ENCODE measurements at places on chromosomes 5 and 9.

- no peak for DNase-seq
Measured at GRCh38 chr9:119313846-119314245, 55.4 kb downstream of the BRINP1 start.

GRCh38 chr9:129343424-129344375 is 165.6 kb upstream of the IER5L start:
- no peak for DNase-seq

DNA sequence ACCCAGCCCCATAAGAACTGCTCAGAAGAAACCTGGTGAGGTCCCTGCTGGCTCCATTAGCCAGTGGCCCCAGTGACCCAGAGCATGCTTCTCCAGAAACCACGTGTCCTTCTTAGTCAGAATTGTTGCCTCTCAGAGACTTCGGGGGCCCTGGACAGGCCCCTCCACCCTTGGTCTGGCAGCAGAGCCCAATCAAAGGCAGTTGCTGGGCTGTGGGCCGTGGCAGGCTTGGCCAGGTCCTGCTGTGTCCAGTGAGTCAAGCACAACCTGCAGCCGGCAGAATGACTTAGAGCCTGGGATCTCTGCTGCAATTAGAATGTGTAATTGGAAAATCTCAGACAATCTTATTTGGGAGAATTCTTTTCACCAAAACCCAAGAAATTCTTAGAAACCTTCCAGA is 502.0 kb upstream of the KLF4 start:
- DNase-seq: no peak

DNA sequence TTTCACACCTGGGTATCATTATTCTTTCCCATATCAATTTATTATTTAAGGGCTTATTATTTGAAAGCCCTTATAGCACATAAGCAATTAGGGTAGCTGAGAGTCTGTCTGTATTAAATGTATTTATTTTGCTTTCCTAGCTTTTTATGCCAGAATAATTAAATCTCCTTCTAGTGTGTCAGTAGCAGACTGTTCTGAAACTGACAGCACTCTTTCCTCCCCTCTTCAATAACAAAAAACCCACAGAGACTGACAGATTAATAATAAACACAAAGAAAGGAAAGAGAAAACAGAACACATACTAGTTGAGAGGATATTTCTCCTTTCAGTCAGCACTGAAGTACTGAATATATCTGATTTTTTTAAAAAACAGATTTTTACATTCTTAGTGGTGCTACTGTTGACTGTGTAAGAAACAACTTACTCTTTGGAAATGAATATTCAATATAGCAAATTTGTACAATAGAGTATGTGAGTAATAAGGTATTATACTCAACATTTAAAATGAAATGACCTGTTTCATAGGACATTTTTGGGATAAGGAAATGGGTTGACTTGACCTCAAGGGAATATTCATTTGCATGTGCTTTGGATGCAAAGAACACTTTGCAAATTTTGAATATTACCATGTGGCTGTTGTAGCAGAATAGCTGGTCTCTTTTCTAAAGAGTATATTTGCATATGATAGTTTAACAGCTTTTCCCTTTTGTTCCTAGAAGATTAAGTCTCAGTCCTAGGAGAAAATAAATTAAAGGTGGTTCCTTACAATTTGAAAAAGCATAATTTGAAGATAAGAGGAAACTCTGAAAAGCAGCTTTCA is 208.3 kb downstream of the SPATA31D1 start:
- DNase-seq: no peak

GRCh38 chr5:177018341-177018740 is 4.2 kb upstream of the ZNF346 start:
- no peak for DNase-seq

DNA sequence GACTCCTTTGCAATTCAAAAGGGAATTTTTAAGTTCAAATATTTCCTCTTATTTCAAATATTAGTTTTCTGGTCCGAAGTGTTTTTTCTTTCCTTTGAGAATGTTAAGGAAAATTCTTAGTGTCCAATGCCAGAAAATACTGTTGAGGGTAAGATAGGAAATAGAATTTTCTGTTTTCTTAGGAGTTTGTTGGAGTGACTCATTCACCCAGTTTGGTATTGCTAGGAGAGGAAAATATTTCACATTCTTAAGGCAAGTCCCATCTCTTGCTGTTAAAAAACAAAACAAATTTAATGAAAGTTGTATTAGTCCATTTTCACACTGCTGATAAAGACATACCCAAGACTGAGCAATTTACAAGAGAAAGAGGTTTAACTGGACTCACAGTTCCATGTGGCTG is 349.2 kb upstream of the ADAMTSL1 start:
- no peak for DNase-seq

GRCh38 chr5:90968319-90968718 is 409.7 kb downstream of the ADGRV1 start:
- no peak for DNase-seq

DNA sequence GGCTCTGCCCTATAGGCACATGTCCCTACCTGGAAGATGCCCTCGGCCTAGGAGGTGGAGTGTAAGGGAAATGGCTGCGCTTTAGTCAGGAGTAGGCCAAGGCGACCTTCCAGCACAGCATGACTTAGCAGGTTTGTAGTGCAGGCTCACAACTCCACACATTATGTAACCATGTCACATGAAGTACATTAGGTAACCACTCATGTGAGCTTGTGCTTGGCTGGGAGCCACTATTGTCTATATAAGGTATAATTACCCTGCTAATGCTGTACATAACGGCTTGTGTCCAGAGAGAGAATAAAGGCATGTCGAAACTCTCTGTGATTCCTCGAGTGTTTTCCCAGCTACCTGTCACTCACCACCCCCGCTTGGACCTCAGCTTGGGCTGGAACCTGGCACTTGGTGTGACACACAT is 74.9 kb downstream of the CAMK4 start:
- DNase-seq: no peak

- DNase-seq: no peak
Measured at GRCh38 chr5:169637549-169638121, 560 bp downstream of the DOCK2 start.
